A549 treated with ZK216348 at 1 μM for 4 hours (cell line): ENCODE measurements at places on chromosomes 6 and 20. TPM values are rescaled to one million over a fixed set of nuclear protein-coding genes. Genes with fewer than 3 reads are reported as not detected.

The BANF2 gene
- total RNA-seq = not detected in 5 replicates

The TSHZ2 gene
- not detected in 5 replicates for total RNA-seq

The DHX16 gene
- total RNA-seq = 28.5 to 31.7 TPM (median 30.4 TPM) in 5 replicates

The ZC2HC1B gene
- not detected in 5 replicates for total RNA-seq

The CDH4 gene
- total RNA-seq = 6.1 to 9.9 TPM (median 7.4 TPM) in 5 replicates

The TSPO2 gene
- not detected in 5 replicates for total RNA-seq

The PAX1 gene
- total RNA-seq = 0.09 TPM in 1 of 5 replicates, not detected in the others
